H1 (cell line): ENCODE measurements at places on chromosomes 5 and 9. TPM values are rescaled to one million over a fixed set of nuclear protein-coding genes. Genes with fewer than 3 reads are reported as not detected.

- no peak for DNase-seq
These were observed 22.2 kb upstream of the TUSC1 start for GRCh38 chr9:25700430-25700829.

The IL31RA gene
- total RNA-seq = not detected in 2 replicates

GRCh38 chr9:111274737-111275136 is 55.3 kb downstream of the OR2K2 start:
- no peak for DNase-seq

The PCDHB10 gene
- 1.8 and 1.9 TPM in 2 replicates for total RNA-seq

The PCDHB3 gene
- 3.4 and 4.0 TPM in 2 replicates for total RNA-seq

The SLC36A3 gene
- not detected in 2 replicates for total RNA-seq

DNA sequence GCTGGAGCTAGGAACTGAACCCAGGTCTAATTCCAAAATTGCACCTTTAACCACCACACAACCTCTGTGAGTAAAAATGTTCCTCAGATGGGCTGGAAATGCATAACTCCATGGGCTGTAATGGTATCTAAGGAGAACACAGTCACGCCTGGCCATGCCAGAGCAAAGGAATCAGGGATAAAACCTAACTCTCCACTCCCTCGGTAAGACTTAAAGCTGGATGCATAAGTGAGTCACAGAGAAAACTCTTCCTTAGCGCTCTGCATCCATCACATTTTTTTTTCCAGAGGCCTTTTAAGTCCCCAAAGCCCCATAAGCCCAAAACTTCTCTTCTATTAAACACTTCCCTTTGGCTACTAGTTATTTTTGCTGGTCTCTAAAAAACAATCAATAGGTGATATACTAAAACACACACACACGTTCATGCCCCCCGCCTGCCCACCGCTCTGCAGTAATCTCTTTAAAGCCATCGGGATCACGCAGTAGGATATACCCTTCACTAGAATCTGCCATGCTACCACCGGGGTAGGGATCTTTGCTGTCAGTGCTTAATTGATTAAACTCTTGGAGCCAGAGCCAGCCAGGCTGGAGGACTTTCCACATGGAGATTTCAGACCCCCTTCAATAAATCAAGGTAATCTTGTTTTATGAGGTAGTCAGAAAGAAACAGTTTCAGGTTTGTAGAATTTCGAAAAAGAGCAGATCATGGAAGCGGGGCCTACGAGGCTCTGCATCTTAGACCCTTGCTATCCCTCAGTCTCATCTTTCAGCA is 212.9 kb downstream of the MAPKAP1 start:
- DNase-seq = no peak

GRCh38 chr5:115470921-115471320 is 73.7 kb downstream of the FEM1C start:
- DNase-seq = no peak

DNA sequence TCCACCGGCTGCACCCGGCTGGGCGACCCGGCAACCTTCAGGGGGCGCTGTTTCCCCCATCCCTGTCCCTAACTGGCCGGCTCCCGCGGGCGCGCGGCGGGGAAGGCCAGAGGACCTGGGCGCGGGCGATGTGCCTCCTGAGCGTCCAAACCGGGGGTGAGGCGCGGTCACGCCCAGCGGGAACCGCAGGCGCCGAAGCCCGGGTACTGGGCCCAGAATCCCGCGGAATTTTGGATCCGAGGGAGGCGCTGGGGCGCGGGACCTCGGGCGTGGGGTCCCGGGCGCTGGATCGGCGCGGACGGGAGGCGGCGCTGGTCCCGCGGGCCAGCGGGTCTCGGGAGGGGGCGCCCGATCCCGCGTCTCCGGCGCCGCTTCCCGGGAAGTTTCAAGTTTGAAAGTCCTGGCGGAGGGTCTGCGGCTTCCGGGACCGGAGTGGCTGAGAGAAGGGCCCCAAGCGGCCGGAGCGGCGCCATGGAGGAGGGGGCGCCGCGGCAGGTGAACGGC is at the start of gene PKN3:
Gene PKN3 (plus strand): TSS at position 59 of the 504 bp plus-strand sequence. CDS start 413 bp downstream, at position 472.
- peak; percentile 61 for DNase-seq

The C8G gene
- total RNA-seq = 0.80 TPM in 1 of 2 replicates, not detected in the other

DNA sequence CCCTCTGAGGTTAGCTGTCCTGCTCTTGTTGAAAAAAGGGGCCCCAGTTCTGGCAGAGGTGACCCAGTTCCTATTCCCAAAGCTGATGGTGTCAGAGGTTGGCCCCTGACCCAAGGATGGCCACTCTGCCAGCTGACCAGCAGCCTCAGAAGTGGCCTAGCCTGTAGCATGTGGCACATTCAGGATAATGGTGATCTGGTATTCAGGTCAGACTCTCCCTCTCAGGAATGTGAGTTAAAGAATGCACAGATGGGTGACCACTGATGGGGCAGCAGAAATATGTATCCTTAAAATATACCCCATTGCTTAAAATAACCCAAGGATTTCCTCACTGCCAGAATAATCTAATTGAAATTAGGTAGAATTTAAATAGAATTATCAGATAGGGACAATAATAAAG is 369.2 kb downstream of the SEMA5A start:
- DNase-seq = no peak

The OCLN gene
- 76.3 and 85.5 TPM in 2 replicates for total RNA-seq

The IFNA13 gene
- not detected in 2 replicates for total RNA-seq

The BSPRY gene
- total RNA-seq = 5.5 and 6.5 TPM in 2 replicates

DNA sequence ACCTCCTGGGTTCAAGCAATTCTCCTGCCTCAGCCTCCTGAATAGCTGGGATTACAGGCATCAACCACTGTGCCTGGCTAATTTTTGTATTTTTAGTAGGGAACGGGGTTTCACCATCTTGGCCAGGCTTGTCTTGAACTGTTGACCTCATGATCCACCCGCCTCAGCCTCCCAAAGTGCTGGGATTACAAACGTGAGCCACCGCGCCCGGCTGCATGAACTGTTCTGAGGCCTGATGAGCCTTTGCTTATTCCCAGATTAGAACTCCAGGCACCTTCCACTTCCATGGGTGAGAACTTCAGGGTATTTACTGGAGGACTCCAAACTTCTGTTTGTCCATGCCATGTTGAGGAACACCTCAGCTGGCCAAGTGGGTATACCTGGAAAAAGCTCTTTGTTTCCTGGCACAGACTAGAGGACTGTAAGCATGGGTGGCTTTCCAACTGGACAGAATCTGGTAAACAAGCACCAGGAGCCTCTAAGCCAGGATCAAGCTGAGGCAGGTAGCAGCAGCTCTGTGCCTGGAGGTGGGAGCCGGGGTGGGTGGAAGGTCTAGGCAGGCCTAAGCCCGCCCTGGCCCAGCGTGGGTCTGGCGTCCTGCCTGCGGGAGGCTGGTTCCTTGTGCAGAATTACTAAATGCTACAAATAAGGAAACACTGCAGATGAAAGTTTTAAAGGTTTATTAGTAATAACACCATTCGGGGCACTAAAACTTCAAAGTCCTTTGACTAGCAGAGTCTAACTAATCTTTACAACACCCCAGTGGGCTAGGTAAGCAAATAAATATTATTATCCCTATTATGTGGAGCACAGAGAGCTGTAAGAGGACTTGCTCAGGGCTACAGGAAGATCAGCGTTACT is 78.4 kb downstream of the SEMA5A start:
- DNase-seq = no peak

- peak; percentile 48 for DNase-seq
These were observed 75.8 kb upstream of the CDH12 start for GRCh38 chr5:22928821-22929482.

- DNase-seq = no peak
These were observed 78.9 kb upstream of the GABRP start for GRCh38 chr5:170704417-170705192.

GRCh38 chr9:85007748-85008147 is 338.2 kb downstream of the NTRK2 start:
- no peak for DNase-seq
